ENCODE measurements at places on chromosomes 7 and 10.

DNA sequence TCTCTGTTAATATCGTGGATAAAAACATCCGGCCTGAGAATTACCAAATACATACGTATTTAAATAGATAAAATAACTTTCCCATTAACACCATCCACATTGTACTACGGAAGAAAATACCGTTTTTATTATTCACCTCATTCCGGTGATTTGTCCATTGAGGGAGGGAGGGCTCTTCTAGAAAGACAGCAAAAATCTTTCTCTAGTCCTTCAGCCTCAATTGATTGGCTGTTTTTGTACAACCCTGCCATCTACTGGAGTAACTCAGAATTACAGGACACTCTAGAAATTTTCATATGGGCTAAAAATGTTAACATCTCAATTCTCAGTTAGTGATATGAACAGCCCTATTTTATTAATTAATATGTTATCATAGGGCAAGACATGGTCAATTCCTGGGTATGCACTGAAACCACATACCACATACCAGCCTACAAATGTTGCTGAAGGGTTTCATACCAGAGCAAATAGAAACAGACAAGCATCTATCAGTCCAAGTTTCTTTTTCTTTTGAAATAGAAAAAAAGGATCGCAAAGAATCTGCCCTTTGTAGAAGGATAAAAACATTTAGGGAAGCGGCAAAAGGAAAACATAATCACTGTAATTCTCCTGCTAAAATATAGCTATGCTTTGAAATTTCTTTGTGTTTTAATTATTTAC lies 55.8 kb upstream of the CDCA7L start:
- DNase-seq: peak; percentile 71

GRCh38 chr7:152637161-152637560 lies 38.8 kb downstream of the XRCC2 start:
- DNase-seq: no peak

- DNase-seq: no peak
Observed at GRCh38 chr7:128744366-128744905, 5.3 kb downstream of the CALU start.

DNA sequence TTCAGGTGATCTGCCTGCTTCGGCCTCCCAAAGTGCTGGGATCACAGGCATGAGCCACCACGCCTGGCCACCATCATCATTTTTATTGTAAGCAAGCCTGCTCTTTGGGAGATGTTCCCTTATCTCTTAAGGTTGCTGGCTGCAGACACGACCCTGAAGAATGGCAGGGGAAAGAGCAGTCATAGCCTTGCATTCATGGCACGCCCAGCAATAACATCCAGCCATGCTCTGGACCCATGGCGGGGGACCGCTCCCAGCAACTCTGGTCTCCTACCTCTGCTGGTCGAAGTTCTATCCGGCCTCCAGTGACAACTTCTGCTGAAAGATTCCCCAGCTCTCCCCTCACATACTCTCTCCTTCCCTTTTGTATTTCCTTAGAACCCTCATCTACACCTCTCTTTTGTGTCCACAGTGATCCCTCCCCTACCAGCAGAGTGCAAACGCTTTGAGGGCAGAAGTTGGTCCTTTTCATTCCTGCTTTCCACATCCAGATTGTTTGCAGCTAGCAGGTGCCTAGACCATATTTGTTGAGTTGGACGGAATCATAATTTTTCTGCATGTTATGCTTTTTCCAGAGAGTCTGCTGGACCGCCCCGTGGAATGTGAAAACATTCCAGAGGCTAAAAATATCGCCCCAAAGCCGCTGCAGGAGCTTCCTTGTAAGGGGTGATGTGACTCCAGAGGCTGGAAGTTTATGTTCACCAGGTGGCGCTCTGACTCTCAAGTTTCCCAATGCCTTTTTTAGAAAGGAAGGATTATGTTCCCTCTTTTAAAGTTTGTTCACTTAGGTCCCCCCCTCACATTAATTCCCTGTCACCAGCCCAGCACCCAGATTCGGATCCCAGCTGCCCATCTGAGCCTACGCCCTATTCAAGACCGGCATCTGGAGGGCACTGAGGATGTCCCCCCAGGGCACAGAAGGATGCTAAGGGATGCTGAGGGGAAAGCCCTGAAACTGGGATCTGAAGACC lies 4.3 kb upstream of the MARVELD1 start:
- peak; percentile 81 for DNase-seq

GRCh38 chr10:113045147-113046055 lies 95.4 kb downstream of the TCF7L2 start:
- DNase-seq: peak; percentile 90

GRCh38 chr7:150937848-150938561 lies 40.1 kb downstream of the KCNH2 start:
- no peak for DNase-seq

DNA sequence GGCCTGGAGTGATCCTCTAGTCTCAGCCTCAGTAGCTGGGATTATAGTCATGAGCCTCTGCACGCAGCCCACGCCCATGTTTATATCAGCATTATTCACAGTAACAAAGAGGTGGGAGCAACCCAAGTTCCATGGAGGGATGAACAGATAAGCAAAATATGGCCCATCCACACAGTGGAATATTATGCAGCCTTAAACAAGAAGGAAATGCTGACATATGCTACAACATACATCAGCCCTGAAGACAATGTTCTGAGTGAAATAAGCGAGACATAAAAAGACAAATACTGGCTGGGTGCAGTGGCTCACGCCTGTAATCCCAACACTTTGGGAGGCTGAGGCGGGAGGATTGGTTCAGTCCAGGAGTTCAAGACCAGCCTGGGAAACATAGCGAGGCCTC lies 21.5 kb upstream of the PFKFB3 start:
- DNase-seq: no peak

DNA sequence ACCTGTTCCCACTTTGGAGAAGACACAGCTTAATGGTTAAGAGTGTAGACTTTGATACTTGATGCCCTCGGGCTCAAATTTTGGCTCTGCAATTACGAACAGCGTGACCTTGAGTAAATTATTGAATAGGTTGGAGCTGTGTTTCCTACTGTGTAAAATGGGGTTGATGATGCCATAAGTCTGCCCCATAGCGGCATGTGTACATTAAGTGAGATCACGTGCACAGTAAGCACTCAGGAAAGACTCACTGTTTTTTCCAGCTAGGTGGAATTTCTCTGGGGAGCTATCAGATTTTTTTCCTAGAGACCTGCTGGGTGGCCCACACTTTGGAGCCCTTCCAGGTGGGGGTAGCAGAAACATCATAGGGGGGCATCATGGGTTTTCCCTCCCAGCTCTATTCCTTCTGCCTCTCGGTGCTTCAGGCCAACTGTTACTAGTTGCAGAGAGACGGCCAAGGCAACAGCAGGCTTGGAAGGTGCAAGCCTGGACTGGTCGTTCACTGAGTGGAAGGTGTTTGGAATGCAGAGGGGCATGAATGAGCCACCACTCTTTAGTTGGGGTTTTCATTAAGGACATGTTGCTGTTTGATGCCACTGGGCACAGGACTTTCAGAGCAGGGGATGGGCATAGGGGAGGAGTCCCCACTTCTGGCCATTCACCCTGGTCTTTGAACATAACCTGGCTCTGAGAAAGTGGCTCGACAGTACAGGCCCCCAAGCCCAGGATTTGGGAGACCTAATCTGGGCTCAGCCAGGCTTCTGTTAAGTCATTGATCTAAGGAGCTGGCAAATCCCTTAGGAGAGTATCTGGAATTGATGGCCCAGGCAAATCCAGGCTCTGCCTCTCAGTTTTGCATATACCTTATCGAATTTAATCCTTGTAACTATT lies 64.0 kb downstream of the SYPL1 start:
- no peak for DNase-seq

- DNase-seq: no peak
Observed at GRCh38 chr7:135285547-135286233, 52.1 kb downstream of the STRA8 start.

DNA sequence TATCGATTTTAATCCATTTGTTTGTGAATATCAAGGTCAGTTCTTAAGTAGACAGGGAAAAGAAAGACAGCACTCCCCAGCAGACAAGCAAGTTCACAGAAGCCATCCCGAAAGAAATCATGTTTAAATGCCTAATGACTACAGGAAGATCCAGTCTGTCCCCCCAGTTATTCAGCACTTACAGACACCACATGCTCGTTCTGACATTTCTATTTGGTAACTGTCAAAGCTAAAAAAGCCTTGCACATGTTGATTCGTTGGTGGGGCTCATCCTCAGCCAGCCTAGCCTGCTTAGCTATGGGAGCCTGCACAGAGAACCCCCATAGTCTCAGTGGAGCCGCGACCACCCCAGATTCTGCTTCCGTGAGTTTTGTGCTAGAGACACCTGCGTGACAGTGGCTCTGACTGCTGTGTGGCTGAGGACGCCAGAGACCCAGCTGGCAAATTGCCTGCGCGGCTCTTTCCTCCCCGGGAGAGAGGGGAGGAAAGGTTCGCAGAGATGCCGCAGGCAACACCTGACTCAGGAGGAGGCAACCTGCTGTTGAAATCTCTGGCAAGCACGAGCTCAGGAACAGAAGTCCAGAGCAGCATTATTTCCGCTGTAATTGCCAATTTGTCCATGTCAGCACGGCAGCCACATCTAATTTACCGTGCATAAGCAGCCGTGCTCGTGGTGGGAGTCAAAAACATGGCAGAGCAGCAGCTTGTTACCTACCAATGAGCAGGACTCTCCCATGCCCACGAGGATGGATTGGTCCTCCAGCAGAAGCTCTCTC lies 194.2 kb downstream of the GPAM start:
- DNase-seq: no peak

DNA sequence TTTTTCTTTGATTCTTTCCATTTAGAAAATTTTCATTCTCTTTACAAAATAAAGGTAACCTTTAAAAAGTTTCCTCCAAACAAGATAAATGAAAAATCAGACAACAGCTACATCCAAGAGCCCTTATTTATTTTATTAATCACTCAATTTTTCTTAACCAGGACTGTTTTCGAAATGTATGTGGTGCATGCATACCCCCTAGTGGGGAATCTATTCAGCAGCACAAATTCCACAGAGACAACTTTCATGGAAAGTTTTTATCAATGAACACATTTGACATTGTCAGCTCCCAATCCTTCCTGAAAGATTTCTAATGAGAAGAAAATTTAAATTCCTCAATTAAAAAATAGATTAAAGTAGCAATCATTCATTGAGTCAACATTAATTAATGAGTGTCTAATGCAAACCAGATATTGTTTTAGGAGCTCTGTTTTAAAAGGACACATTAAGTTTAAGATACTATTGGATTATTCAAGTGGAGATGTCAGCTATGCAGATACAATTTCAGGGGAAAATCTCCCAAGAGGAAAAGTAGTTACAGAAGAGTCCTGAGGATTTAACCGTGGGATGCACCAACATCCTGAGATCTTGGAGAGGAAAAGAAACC lies 5.2 kb upstream of the HTR7 start:
- peak; percentile 54 for DNase-seq

GRCh38 chr10:88979153-88979562 lies 11.4 kb upstream of the FAS start:
- DNase-seq: peak; percentile 94

DNA sequence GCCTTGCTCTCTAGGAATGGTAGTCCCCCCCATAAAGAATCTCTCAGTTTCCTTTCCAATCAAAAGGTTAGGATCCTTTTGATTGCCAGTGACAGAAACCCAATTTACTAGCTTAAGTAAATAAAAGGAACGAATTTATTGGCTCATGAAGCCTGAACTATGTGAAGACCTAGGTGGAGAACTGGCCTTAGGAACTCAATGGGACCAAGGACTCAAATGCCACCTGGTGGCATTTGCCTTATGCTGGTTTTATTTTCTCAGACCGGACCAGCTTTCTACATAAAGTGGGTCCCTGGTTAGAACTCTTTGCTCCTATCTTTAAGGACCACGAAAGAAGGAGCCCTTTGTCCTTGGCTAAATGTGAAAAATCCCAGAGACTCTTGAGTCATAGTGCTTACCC lies 25.4 kb downstream of the CFTR start:
- no peak for DNase-seq

GRCh38 chr10:91042069-91042468 lies 121.2 kb upstream of the ANKRD1 start:
- DNase-seq: peak; percentile 27

GRCh38 chr7:133819695-133820094 lies 307.4 kb upstream of the LRGUK start:
- DNase-seq: no peak

DNA sequence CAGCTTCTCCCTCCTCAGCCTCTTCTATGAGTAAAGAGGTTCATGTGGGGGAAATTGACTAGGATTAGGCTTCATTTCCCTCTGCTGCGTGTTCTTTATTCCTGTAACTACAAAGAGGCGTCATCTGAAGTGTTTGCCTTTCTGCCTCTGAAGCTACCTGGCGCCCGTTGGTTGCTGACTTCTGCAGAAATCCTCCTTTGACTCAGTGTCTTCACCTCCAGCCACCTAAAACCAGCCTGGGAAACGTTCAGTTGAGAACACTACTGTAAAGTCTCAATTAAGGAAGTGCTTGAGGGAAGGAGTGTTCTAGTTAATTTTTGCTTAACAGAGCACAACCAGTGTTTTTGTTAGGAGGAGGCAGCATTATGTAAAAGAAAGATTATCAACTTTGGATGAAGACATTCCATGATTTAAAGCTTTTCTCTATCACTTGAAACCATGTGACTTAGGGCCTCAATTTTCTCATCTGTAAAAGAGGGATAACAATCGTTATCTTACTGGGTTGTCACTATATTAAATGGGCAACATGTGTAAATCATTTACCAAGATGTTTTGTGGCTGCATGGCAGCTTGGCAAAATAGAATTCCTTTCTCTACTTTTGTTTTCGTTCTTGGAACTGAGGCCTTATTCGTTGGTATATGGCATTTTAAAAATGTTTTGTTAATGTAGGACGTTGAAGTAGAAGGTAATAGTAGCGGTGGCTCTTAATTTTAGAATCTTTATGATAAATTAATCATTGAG lies 642.9 kb downstream of the SDK1 start:
- no peak for DNase-seq

DNA sequence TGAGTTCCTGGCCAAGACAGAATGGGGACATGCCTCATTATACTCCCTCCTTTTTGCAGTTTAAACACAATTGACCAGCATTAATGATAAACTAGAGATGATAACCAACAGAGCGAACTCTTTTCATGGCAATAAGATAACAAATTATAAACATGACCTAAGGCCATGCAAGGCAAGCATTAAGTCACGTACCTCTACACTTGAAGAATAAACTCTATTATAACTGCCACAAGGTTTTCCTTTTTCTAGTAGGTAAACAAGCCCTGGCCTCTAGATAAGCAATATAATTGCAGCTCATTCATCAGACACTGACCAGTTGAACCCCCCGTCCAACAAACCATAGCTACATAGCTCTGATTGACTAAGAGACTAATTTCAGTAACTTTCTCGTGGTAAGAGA lies 767.0 kb downstream of the GRM8 start:
- no peak for DNase-seq

DNA sequence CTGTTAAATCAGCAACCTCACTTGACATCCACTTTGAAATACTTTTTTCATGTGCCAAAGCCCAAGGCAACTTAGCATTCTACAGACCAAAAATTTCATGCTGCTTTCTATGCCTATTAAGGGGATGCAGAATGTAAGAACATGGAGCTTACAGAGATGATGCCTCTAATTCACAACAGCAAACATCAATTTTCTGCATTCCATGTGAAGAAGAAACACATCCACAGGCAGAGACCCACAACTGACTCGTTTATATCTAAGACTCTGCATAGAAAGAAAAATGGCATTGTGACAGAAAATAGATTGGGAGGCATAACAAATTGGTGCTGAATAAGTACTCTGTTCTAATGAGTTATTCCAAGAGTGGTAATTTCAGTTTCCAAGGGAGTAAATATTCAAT lies 107.6 kb downstream of the SGMS1 start:
- no peak for DNase-seq

- DNase-seq: no peak
Observed at GRCh38 chr10:84160663-84161362, 12.8 kb upstream of the GPR15LG start.

- peak; percentile 1 for DNase-seq
Observed at GRCh38 chr7:124171068-124171467, 138.2 kb upstream of the TMEM229A start.

GRCh38 chr10:89904755-89905154 lies 203.4 kb downstream of the KIF20B start:
- no peak for DNase-seq
